T-helper 22 cell (primary cell): ENCODE measurements at places on chromosomes 5 and 9.

GRCh38 chr5:71934322-71934721 lies 173.0 kb upstream of the MAP1B start:
- DNase-seq = no peak

GRCh38 chr5:94778299-94778698 lies 159.8 kb downstream of the SLF1 start:
- no peak for DNase-seq

GRCh38 chr9:21075484-21075883 lies 2.3 kb downstream of the IFNB1 start:
- DNase-seq = no peak

DNA sequence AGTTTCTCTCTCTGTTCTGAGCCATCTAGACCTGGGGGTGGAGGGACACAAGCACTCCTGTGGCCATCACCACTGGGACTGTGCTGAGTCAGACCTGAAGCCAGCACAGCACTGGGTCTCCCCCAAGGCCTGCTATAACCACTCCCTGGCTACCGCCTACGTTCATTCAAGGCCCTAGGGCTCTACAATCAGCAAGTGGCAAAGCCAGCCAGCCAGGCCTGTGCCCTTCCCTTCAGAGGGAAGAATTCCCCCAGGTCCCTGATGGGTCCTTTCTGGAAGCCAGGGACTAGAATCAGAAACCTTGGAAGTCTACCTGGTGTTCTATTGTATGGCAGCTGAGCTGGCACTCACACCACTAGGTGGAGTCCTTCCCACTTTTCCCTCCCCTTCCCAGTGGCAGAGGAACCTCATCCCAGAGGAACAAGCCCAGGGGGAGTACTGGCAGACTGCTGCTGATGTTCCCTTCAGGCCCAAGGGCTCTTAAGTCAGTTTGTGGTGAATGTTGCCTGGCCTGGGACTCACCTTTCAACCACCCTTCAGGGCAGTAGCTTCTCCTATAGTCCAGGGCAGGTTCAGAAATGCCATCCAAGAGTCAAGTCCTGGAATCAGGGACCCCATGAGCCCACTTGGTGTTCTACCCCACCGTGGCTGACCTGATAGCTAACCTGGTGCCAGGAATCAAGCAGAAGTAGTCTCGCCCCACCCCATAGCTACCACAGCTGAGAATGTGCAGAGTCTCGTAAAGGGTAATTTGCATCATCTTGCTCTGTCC lies 20.0 kb downstream of the JMY start:
- DNase-seq = no peak

- DNase-seq = no peak
These were observed 22.5 kb upstream of the ARL14EPL start for GRCh38 chr5:116009806-116010205.

- DNase-seq = no peak
These were observed 50.1 kb upstream of the PDE4D start for GRCh38 chr5:59943452-59944113.

GRCh38 chr9:132632413-132633129 lies 37.2 kb downstream of the DDX31 start:
- no peak for DNase-seq

GRCh38 chr5:10985721-10986110 lies 224.7 kb upstream of the DAP start:
- DNase-seq = no peak

DNA sequence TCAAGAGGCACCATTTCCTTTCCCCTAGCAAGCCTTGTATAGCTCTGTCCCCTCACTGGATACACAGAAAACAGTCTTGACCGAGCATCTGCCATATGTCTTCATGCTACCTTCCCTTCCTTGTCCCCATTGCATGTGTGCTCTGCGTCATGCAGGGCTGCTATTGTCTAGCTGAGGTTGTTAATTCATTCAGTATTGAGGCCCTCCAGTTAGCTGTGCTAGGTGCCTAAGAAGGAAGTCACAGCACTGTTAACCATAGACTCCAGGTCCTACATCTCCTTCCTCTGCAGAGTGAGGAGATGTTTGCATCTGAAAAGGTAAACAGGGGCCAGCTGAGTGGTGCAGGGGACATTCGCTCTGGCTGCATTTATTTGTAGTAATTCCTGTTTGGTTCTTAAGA lies 48.2 kb downstream of the SLC1A3 start:
- DNase-seq = no peak

DNA sequence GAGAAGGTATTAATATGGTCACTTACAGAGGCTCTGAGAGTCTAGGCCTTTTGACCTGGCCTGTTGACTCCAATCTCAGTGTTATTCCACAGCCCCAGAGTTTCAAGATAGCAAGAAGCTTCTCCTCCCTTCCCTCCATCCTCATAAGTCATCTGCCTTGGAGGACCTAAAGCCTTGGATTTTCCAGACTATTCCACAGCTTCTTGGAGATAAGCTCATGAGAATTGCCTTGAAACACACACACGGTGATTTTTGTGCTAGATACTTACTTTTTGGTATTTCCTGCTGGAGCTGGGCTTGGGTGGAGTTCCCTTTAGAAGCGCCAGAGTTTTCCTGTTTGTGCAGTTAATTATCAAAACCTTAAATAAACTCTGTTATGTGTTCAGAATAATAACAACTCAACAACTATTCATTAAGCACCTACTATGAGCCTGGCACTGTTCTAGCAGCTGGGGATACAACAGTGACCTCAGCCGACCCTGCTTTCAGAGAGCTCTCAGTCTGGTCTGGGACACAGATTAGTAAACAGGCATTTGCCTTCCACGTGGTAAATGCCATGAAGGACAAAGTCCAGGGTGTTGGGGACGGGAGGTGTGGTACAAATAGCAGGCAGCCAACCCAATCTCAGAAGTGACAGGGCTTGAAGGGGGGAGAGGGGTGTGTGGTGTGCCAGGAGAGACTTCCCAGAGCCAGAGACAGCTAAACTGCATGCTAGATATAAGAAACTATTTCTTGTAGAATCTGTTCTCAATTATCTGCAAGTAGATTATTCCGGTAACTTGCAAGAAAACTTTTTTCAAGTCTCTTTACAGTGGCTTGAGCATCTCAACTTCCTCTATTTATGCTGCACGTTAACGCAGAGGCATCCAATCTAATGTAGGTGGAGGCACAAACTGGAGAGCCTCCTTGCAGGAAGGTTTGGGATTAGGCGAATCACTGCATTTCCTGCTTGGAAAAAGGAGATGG lies 55.9 kb upstream of the KLF9 start:
- no peak for DNase-seq

GRCh38 chr9:77944556-77945243 lies 86.9 kb downstream of the GNAQ start:
- no peak for DNase-seq

DNA sequence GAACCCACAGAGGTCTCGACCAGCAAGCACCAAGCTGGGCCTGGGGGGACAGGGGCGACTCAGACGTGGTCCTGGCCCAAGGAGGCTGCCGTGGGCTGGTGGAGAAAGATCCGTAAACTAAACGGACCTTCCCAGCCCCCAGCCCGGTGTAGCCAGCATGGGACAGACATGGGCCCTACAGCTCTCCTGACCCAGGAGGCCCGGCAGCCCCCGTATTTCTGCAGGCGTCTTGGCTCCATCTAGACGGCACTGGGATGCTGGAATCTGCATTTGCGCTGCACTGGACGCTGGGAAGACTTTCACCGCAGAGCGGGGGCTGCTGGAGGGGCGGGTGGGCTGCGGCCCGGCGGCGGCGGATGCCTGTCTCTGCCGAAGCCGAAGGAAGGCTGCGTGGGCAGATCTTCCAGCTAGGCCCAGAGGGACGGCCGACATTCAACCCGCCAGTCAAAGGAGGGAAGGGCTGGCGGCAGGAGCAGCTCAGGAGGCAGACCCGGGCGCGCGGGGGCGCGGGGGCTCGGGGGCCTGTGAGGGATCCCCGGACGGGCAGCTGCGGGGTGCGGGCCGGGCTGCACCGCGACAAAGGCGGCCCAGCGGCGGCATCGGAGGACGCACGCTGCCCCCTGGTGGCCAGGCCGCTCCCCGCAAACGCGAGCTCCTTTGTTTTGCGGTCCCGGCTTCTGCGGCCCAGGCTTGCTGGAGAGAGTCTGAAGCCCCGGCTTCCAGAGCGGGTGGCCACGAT lies 266.2 kb downstream of the NSG2 start:
- DNase-seq = no peak

DNA sequence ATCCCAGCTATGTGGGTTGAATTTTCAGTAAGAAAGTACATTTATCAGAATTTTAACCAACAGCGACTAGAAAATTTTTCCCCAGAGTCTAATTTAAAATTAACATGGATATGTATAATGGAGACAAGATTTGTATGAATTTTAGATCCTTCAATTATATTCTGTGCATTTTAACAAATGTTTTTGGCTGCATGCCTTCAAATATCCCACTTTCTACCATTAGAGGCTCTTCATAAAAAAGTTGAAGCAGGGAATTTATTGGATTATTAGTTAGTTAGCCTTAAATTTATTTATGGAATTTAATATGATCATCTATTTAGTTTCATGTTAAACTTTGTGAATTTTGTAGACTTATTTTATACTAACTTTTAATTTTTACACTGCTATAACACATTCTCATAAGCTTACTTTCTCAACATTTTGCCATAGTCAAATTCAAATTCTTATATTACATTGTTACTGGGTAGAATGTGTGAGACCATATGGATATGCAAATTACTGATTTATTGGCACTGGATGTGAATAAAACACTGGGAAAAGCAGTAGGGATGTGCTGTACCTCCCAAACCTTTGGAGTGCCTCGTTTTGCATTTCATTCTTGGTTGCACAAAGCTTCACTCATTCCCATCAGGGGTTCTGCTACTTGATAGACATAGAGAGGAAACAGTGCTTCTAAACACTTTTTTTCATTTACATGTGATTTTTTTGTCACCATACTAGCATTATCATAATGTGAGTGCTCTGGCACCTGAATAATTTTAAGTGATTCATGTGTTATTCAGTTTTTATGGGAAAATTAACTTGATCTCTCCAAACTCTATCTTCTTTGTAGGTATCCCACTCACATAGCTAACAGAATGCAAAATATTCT lies 491.8 kb upstream of the COX7C start:
- DNase-seq = no peak

- DNase-seq = no peak
These were observed 8.0 kb downstream of the SIL1 start for GRCh38 chr5:139190125-139190524.

DNA sequence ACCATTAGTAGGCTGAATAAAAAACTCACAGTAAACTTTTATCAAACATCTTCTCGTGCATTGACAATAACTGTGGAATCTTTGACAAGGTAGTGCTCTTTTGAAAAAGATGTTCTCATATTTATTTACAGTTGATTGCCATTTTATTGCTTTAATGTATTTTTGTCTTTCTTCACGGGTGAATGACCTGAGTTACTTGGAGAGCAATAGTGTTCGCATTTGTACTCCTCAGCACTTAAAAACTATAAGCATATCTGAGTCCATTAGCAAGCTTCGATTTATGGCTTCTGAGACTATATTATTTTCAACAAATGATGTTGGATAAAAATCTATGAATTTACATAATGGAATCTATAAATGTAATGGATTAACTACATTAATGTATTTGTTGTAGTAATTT lies 1012.3 kb downstream of the CDH9 start:
- DNase-seq = no peak

GRCh38 chr5:160679567-160680309 lies 172.3 kb downstream of the ATP10B start:
- no peak for DNase-seq

DNA sequence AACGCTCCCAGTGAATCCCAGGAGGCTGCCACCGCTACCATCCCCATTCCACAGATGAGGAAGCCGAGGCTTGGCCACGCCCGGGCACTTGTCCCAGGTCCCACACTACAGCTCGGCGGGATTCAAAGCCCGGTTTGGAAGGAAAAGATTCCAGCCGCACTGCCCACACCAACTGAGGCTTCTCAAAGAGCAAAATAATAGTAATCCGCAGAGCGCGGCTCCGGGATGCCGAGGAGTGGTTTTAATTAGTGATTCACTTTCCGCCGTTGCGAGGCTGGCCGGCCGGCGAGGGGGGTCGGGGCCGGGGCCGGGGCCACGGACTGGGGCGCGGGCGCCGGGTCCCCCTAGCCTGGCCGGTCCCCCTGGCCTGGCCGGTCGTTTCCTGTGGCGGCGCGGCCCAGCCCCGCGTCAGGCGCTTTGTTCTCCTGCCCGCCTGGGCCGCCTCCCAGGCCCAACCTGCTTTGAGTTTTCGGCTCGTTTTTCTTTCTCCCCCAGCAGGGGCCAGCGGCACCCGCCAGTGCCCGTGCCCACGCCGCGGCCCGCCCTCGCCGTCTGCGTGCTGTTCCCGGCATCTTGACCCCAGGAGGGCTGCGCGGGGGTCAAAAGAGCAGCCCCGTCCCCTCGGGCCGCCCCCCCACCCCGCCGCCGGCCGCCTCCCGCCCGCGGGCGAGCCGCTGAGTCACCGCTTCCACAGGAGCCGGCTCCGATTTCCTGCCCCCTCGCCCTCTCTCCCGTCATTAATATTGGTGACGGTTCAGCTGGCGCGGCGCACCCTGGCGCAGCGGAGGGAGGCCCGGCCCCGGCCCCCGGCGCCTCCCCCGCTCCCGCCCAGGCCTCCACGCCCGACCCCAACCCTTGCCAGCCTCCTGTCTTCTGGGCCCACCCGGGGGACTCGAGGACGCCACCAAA lies 31.2 kb downstream of the FGF18 start:
- DNase-seq = no peak

- DNase-seq = no peak
These were observed 263.1 kb upstream of the RGMB start for GRCh38 chr5:98510143-98510985.

GRCh38 chr9:95763006-95763405 lies 112.5 kb upstream of the ERCC6L2 start:
- DNase-seq = no peak

DNA sequence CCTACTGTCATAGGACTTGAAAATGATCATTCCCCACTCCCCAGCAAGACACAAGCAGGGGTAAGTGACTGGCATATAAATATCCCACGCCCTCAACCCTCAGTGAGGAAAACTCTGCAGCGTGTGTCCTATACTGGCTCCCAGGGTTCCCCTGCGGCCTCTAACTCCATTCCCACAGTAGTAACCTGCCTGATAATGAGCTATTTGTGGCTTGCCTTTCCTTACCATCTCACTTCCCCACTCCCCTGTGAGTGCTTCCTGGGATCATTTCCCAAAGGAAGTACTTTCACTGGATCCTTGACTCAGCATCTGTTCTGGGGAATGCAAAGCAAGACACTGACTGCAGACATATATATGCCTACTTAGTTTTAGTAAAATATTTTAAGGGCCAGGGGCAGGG lies 14.3 kb downstream of the CDC14B start:
- DNase-seq = no peak

DNA sequence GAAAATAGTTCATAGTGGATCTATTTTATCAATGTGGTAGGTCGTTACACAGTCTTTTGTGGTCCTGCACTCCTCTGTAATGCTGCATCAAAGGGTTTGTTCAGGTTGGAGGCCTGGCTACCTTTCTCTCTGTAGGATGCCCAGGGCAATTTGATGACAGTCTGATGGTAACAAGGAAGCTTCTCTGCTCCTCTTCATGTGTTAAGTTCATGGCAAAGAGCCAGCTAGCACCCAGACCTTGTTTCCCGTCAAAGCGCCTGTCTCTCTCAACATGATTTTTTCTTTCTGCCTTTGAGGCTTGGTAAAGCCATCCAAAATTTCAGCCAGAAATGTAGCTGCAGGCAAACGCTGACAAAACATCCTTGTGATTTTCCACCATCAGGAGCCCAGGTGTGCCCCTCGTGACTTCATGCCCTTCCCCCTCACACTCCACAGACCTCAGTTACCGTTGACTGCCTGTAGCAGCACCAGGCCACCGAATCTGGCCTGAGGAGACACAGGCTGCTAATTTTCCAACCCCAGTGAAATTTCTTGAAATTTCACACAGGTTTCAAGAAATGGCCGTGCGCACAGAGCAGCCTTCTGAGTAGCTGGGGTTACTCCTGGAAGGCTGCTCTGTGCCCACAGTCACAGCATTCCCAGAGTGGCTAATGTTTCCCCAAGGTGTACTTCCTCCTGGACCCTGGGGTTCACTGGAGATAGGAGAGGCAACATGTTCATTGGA lies 292.7 kb downstream of the CWC27 start:
- no peak for DNase-seq
